ENCODE measurements at places on chromosomes 16 and 17. TPM values are rescaled to one million over a fixed set of nuclear protein-coding genes. Genes with fewer than 3 reads are reported as not detected.

DNA sequence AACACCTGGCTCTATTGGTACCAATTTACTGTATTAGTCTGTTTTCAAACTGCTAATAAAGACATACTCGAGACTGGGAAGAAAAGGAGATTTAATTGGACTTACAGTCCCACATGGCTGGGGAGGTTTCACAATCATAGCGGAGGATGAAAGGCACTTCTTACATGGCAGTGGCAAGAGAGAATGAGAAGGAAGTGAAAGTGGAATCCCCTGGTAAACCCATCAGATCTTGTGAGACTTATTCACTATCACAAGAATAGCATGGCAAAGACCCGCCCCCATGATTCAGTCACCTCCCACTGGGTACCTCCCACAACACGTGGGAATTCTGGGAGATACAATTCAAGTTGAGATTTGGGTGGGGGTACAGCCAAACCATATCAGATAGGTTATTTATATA lies 22.6 kb upstream of the GOSR1 start:
- DNase-seq, result no peak
- no peak overlapping the region for H3K27ac ChIP-seq
- H3K36me3 ChIP-seq, result peaks cover 46% of the 10 kb centered on the region
- H3K4me1 ChIP-seq, result no peaks in the 10 kb centered on the region

- H3K4me1 ChIP-seq, result no peaks in the 10 kb centered on the region
- H3K4me3 ChIP-seq, result peak overlapping the region; percentile 62
Observed at GRCh38 chr16:29029168-29029994, 44.5 kb downstream of the LAT start.

GRCh38 chr17:73463821-73464220 lies 152.0 kb upstream of the CDC42EP4 start:
- H3K36me3 ChIP-seq, result no peaks in the 10 kb centered on the region
- H3K27me3 ChIP-seq, result no peaks in the 10 kb centered on the region
- no peaks in the 10 kb centered on the region for H3K4me1 ChIP-seq
- no peak for DNase-seq
- no peak overlapping the region for H3K27ac ChIP-seq

GRCh38 chr16:29694384-29695195 lies 15.6 kb downstream of the QPRT start:
- peaks cover 45% of the 10 kb centered on the region for H3K36me3 ChIP-seq
- H3K27ac ChIP-seq, result no peak overlapping the region
- no peaks in the 10 kb centered on the region for H3K4me1 ChIP-seq
- no peak for DNase-seq
- H3K27me3 ChIP-seq, result no peaks in the 10 kb centered on the region

DNA sequence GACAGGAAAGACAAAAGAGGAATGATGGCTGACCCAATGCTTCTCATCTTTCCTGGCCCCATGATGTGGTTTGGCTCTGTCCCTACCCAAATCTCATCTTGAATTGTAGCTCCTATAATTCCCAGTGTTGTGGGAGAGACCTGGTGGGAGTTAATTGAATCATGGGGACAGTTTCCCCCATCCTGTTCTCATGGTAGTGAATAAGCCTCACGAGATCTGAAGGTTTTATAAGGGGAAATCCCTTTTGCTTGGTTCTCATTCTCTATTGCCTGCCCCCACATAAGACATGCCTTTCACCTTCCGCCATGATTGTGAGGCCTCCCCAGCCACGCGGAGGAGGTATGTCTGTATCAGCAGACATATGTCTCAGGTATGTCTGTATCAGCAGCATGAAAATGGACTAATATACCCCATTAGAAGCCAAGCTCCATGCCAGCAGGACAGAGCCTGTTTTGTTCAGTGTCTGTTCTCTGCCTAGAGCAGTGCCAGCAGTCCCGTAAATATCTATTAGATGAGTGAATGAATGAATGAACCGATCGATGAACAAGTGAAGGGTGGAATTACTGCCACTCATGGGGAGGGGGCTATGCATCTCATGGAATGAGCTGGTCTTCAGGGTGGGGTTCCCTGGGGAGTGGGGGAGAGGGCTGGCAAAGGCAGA lies 304.4 kb downstream of the SOX9 start:
- DNase-seq, result no peak
- H3K4me3 ChIP-seq, result no peak overlapping the region
- no peak overlapping the region for H3K27ac ChIP-seq
- H3K4me1 ChIP-seq, result peaks cover 1% of the 10 kb centered on the region
- H3K36me3 ChIP-seq, result no peaks in the 10 kb centered on the region

DNA sequence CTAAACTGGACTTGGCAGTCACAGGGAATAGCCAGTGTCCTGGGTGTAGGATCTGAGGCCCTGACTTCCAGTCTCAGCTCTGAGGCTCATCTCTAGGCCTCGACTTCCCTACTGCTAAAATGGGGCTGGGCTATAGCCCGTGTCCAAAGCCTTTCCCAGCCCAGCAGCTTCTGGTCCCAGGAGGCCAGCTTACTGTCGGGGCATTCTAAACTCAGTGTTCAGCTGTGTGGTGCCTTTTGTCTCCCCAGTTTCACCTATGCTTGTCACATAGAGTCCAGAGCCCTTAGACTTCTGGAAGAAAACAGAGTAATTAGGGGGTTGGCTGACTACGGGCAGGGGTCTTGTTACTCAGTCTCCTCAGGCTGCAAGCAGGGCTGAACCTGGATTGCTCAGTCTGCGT lies 94.8 kb downstream of the WSCD1 start:
- H3K4me3 ChIP-seq, result no peak overlapping the region
- peaks cover 5% of the 10 kb centered on the region for H3K4me1 ChIP-seq
- DNase-seq, result no peak
- no peaks in the 10 kb centered on the region for H3K27me3 ChIP-seq
- H3K27ac ChIP-seq, result no peak overlapping the region

- H3K27ac ChIP-seq, result no peak overlapping the region
- H3K4me3 ChIP-seq, result no peak overlapping the region
- H3K27me3 ChIP-seq, result no peaks in the 10 kb centered on the region
- H3K4me1 ChIP-seq, result no peaks in the 10 kb centered on the region
- peaks cover 24% of the 10 kb centered on the region for H3K36me3 ChIP-seq
Observed at GRCh38 chr16:4682616-4683254, 10.6 kb upstream of the NUDT16L1 start.

- no peaks in the 10 kb centered on the region for H3K4me1 ChIP-seq
- no peaks in the 10 kb centered on the region for H3K27me3 ChIP-seq
- H3K36me3 ChIP-seq, result no peaks in the 10 kb centered on the region
- H3K27ac ChIP-seq, result no peak overlapping the region
- peak overlapping the region; percentile 91 for H3K4me3 ChIP-seq
- DNase-seq, result no peak
Observed at GRCh38 chr16:28924399-28924761, 658 bp downstream of the RABEP2 start.

GRCh38 chr16:53529513-53529912 lies 26.5 kb upstream of the AKTIP start:
- H3K4me3 ChIP-seq, result no peak overlapping the region
- H3K27me3 ChIP-seq, result no peaks in the 10 kb centered on the region
- no peaks in the 10 kb centered on the region for H3K4me1 ChIP-seq
- no peak overlapping the region for H3K27ac ChIP-seq

- no peak overlapping the region for H3K27ac ChIP-seq
- peaks cover 9% of the 10 kb centered on the region for H3K36me3 ChIP-seq
- no peak for DNase-seq
- no peaks in the 10 kb centered on the region for H3K27me3 ChIP-seq
- H3K4me3 ChIP-seq, result no peak overlapping the region
- H3K4me1 ChIP-seq, result no peaks in the 10 kb centered on the region
Observed at GRCh38 chr16:19645557-19645981, 72.5 kb downstream of the KNOP1 start.

DNA sequence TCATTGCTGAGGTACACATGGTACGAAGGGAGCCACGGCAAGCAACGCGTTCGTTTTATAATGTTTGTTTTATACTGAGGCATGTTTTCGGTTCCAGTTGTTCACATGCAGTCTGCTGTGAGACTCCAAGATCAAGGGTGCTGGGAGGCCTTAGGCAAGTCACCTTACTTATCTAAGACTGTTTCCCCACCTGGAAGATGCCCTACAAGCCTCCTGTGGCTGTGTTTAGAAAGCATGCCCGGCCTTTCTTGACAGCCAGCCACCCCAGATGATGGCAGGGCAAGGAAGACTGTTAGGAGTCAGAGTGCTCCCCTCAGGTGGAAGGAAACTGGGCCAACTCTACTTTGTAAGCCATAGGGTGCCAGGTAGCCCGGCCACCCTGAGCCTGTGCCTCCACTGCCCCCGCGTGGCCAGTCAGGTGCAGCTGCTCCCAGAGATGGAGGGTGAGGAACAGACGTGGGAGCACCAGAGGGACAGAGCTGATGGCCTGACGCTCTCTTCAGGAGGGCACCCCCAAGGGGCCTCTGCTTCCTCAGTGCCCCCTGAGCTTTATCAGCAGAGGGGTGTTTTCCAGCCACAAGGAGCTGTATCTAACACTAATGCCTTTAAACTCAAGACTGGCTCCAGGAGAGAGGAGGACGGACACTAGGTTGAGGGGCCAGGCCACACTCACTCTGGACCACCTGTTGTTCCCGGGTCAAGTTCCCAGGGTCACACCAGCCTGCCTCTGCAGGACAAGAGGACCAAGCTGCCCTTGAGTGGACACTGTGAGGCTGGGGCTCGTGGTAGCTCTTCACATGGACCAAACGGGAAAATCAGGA lies 5.4 kb downstream of the NAT9 start:
- H3K4me3 ChIP-seq, result no peak overlapping the region
- no peaks in the 10 kb centered on the region for H3K4me1 ChIP-seq
- H3K36me3 ChIP-seq, result peaks cover 31% of the 10 kb centered on the region
- no peak overlapping the region for H3K27ac ChIP-seq

DNA sequence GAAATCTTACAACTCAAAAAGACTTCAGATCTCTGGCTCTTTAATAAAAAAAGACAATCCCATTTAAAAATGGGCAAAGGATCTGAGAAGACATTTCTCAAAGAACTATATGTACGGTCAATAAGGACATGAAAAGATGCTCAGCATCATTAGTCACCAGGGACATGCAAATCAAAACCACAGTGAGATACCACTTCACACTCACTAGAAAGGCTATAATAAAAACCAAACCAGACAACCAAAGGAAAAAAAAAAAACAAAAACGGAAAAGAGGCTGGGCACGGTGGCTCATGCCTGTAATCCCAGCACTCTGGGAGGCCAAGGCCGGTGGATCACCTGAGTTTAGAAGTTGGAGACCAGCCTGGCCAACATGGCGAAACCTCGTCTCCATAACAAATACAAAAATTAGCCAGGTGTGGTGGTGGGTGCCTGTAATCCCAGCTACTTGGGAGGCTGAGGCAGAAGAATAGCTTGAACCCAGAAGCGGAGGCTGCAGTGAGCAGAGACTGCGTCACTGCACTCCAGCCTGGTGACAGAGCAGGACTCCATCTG lies 1.7 kb upstream of the NPIPB7 start:
- peaks cover 5% of the 10 kb centered on the region for H3K36me3 ChIP-seq
- H3K4me1 ChIP-seq, result no peaks in the 10 kb centered on the region
- no peak overlapping the region for H3K4me3 ChIP-seq
- no peak for DNase-seq
- H3K27ac ChIP-seq, result no peak overlapping the region

DNA sequence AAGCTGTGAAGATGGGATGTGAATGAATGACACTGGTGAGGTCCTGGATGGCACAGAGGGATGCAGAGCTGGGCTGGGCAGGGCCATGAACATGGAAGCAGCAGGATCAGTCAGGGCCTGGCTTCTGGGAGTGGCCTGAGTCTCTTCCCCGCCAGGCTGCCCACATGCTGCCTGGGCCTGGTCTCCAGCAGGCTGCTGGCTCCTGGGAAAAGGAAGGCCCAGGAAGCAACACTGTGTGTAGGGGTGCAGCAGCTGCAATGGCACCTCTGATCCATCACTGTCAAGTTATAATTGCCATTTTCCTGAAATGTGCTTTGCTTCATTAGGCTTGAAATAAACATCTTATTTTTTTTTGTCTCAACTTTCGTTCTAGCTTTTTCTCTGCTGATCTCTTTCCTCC lies 260.2 kb upstream of the N4BP1 start:
- no peak for DNase-seq
- H3K36me3 ChIP-seq, result no peaks in the 10 kb centered on the region
- H3K4me1 ChIP-seq, result no peaks in the 10 kb centered on the region
- H3K4me3 ChIP-seq, result no peak overlapping the region

GRCh38 chr17:51135956-51136355 lies 15.3 kb upstream of the SPAG9 start:
- no peak overlapping the region for H3K4me3 ChIP-seq
- no peak overlapping the region for H3K27ac ChIP-seq
- DNase-seq, result no peak
- H3K4me1 ChIP-seq, result no peaks in the 10 kb centered on the region
- H3K36me3 ChIP-seq, result no peaks in the 10 kb centered on the region
- H3K27me3 ChIP-seq, result no peaks in the 10 kb centered on the region

- H3K4me1 ChIP-seq, result peaks cover 12% of the 10 kb centered on the region
- peaks cover 1% of the 10 kb centered on the region for H3K36me3 ChIP-seq
- peak overlapping the region; percentile 71 for H3K4me3 ChIP-seq
- no peaks in the 10 kb centered on the region for H3K27me3 ChIP-seq
- peak; percentile 81 for DNase-seq
Observed at GRCh38 chr17:6455321-6455705, 11.1 kb downstream of the PIMREG start.

GRCh38 chr17:60594734-60595133 lies 5.3 kb upstream of the PPM1D start:
- H3K27ac ChIP-seq, result no peak overlapping the region
- no peak for DNase-seq
- H3K36me3 ChIP-seq, result no peaks in the 10 kb centered on the region
- H3K4me3 ChIP-seq, result no peak overlapping the region
- H3K4me1 ChIP-seq, result no peaks in the 10 kb centered on the region

GRCh38 chr16:49455991-49456745 lies 82.6 kb downstream of the C16orf78 start:
- H3K4me1 ChIP-seq, result 0 out of 2 replicates have a peak, but pooled peaks cover 8% of the 10 kb centered on the region
- no peak overlapping the region for H3K4me3 ChIP-seq
- peaks cover 5% of the 10 kb centered on the region for H3K36me3 ChIP-seq
- H3K27me3 ChIP-seq, result no peaks in the 10 kb centered on the region

DNA sequence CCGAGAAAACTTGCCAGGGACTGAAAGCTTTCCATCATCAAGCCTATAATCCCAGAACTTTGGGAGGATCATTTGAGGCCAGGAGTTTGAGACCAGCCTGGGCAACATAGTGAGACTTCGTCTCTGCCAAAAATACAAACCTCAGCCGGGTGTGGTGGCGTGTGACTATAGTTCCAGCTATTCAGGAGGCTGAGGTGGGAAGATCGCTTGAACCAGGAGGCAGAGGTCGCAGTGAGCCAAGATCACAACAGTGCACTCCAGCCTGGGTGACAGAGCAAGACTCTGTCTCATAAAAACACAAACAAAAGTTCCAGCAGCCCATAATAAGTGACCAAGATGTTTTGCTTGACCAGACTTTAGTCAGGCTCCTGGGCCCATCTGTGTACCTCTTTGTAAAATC lies 1.9 kb downstream of the MEAK7 start:
- no peaks in the 10 kb centered on the region for H3K4me1 ChIP-seq
- no peaks in the 10 kb centered on the region for H3K27me3 ChIP-seq
- DNase-seq, result no peak

DNA sequence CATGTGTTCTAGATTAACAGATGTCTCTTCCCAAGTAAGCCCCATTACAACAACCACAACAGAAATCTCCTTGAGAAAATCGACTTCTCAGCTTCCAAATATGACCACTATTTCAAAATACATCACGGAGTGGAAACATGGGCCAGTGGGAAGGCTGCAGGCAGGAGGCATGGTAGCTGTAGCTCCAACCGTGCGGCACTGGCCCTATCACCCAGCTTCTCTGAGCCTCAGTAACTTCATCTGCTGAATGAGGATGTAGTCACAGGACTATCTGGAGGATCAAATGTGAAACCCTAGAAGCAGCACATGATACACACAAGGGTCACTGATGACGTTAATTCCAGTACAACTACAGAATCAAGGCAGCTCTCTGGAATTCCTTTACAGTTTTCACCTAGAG lies 112.2 kb downstream of the VPS53 start:
- no peak overlapping the region for H3K4me3 ChIP-seq
- DNase-seq, result no peak
- H3K4me1 ChIP-seq, result no peaks in the 10 kb centered on the region
- H3K27me3 ChIP-seq, result no peaks in the 10 kb centered on the region

The SLC7A5 gene
- 217 TPM for total RNA-seq

The ITGAL gene
- not detected for total RNA-seq

The CBX2 gene
- 77.4 TPM for total RNA-seq

The SLC5A10 gene
- not detected for total RNA-seq

The SNAI3 gene
- 3.2 TPM for total RNA-seq

The FOXO3B gene
- 18.7 TPM for total RNA-seq

All from H9 (cell line).